ENCODE measurements at places on chromosomes 5 and 9.
A peak's percentile ranks its signal among the peaks of the same experiment; 100 is the strongest.

- no peak for DNase-seq
Observed at GRCh38 chr5:37132646-37133045, 116.5 kb downstream of the CPLANE1 start.

DNA sequence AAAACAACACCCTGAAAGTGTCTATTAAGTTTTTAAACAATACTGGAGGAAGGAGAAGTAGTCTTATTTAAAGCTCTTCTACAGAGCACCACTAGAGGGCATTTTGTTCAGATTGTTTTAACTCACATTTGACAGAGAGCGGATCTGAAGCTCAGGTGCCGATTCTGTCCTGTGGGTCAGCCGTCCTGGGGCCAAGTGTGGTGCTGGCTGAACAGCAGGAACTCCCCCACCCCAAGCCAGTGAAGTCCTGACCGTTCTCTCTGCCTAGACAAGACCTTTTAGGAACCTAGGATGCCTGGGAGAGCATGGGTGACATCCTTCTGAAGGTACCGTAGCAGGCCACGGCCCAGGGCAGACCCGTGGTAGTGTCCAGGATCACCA is 3.9 kb downstream of the EXOC3 start:
- DNase-seq: peak; percentile 32

DNA sequence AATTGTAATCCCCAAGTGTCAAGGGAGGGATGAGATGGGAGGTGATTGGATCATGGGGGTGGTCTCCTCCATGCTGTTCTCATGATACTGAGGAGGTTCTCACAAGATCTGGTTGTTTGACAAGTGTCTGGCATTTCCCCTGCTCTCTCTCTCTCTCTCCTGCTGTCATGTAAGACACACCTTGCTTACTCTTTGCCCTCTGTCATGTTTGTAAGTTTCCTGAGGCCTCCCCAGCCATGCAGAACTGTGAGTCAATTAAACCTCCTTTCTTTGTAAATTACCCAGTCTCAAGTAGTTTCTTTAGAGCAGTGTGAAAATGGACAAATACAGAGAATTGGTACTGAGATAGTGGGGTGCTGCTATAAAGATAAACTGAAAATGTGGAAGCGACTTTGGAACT is 207.9 kb downstream of the HINT1 start:
- no peak for DNase-seq

GRCh38 chr9:136829981-136830885 is 12.0 kb upstream of the AJM1 start:
- no peak for DNase-seq

DNA sequence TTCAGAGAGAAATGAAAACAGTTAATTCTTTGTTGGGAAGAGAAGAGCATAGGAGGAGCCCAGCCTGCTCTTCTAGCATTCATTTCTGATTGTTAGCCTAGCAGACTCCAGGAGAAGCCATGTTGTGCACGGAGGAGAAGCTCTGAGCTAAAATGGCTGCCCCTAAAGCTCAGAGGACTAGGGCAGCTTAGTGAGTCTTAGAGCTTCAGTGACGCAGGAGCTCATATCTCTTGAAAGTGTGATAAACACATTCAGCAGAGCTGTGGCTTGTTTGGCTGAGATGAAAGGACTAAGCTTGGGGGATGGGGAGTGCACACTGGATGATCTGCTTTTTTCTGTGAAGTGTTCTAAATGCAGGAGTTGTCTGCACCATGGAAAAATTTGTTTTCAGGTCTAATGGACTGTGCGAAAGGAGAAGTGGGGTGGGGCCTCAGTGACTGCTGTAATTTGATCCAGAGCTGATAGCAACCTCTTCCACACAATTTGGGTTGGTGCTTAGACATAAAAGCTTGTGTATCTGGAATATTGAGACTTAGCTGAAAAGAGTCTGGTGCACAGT is 58.5 kb downstream of the ZNF462 start:
- DNase-seq: peak; percentile 25

DNA sequence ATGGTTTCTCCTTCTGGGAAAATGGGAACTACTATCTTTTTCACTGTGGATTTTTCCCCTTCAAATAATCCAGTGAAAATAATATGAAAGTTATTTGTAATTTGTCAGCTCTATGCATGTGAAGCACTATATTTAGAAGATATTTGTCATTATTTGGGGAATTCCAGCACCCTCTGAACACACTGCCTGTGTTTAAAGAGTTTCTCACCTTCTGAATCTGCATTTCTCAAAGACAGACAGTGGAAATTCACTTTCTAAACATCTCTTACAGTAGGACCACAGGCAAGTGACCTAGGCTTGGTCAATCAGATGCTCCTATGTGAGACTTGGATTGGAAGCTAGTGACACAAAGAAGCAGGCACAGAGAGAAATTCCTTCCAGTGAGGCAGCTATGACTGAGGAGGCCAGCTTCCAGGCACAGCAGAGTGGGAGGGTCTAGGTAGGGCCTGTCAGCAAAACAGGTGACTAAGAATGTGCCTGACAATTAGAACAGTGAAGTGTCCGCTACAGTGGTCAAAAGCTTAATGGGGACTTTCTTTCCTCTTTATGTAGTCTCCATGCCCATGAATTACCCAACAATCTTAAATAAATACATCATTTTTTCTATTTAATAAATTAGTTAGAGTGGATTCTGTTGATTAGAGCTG is 167.2 kb downstream of the HMHB1 start:
- no peak for DNase-seq

- DNase-seq: no peak
Observed at GRCh38 chr5:124880903-124881697, 134.7 kb upstream of the ZNF608 start.

- DNase-seq: no peak
Observed at GRCh38 chr9:1303932-1304331, 253.8 kb downstream of the DMRT2 start.

GRCh38 chr5:56176155-56176798 is 56.9 kb downstream of the ANKRD55 start:
- no peak for DNase-seq

DNA sequence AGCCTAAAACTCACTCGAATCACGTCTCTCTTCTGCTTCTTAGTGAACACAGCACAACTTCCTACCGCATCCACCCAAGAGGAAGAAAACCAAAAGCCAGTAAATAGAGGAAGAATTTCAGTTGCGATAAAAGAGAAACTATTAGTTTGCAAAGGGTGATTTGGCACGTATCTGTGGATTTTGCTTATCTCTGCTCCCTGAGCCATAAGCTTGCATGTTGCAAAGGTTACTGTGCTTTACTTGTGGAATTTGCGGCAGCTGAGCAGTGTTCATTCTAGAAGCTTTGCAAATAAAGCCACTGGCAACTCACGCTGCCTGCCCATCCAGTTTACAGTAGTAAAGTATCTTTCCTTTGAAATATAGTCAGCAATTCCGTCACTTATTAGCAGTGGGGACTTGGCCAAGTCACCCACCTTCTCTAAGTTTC is 149.0 kb upstream of the PCA3 start:
- no peak for DNase-seq

DNA sequence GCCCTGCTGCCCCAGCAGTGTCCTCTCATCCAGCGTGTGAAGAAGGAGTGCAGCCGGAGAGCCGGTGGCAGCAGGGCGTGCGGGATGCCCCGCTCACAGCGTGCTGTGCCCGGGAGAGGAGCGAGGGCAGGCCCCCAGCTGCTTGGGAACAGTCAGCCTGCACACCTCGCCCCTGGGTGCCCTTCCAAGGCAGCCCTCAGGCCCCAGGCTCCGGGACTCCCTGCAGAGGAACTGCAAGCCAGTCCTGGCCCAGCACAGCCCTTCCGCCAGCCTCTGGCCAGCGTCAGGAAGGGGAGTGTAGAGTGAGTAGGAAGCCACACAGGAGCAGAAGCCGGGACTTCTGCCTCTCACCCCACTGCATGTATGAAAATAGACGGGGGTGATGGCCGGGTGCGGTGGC is 43.5 kb downstream of the ADAMTS2 start:
- no peak for DNase-seq

DNA sequence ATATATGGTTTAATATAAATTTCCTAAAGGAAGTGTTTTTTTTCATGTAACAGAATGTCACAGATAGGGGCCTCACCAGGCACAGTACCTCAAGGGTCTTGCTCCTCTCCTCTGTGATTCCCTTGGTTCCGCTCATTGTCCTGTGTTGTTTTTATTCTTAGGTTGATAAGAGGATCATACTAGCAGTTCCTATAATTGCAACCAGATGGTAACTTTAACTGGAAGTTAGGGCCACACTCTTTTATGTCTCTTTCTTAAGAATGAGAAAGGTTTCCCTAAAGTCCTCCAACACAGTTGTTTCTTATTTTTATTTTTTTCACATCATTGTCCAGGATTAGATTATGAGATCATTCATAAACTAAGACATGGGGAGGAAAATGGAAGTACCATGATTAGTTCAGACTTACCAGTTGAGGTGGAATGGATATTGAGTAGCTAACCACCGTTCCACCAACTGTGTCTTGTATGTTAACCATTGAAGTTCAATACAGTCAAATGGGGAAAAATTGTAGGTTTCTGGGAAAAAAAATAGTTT is 41.1 kb downstream of the FAM174A start:
- peak; percentile 83 for DNase-seq

All from endothelial cell of umbilical vein (primary cell).